Mesothelial cell of epicardium (in vitro differentiated cells): ENCODE measurements at places on chromosomes 6 and 20. TPM values are rescaled to one million over a fixed set of nuclear protein-coding genes. Genes with fewer than 3 reads are reported as not detected.

APCDD1L gene
- 0.07 to 0.16 TPM in 2 of 3 replicates, not detected in the other for total RNA-seq

CST5 gene
- not detected in 3 replicates for total RNA-seq

GLO1 gene
- 86.2 to 90.4 TPM (median 89.5 TPM) in 3 replicates for total RNA-seq

GGTLC1 gene
- total RNA-seq = not detected in 3 replicates

GRCh38 chr6:156956286-156956685 lies 179.1 kb downstream of the ARID1B start:
- peak overlapping the region; percentile 61 for H3K27ac ChIP-seq
- H3K36me3 ChIP-seq = no peaks in the 10 kb centered on the region
- no peaks in the 10 kb centered on the region for H3K27me3 ChIP-seq
- DNase-seq = no peak
- H3K4me3 ChIP-seq = no peak overlapping the region
- peaks cover 49% of the 10 kb centered on the region for H3K4me1 ChIP-seq

- H3K27me3 ChIP-seq = no peaks in the 10 kb centered on the region
- no peak for DNase-seq
- H3K4me3 ChIP-seq = no peak overlapping the region
- H3K4me1 ChIP-seq = peaks cover 32% of the 10 kb centered on the region
These were observed 14.2 kb downstream of the SLC22A23 start for GRCh38 chr6:3442431-3443220.

DNA sequence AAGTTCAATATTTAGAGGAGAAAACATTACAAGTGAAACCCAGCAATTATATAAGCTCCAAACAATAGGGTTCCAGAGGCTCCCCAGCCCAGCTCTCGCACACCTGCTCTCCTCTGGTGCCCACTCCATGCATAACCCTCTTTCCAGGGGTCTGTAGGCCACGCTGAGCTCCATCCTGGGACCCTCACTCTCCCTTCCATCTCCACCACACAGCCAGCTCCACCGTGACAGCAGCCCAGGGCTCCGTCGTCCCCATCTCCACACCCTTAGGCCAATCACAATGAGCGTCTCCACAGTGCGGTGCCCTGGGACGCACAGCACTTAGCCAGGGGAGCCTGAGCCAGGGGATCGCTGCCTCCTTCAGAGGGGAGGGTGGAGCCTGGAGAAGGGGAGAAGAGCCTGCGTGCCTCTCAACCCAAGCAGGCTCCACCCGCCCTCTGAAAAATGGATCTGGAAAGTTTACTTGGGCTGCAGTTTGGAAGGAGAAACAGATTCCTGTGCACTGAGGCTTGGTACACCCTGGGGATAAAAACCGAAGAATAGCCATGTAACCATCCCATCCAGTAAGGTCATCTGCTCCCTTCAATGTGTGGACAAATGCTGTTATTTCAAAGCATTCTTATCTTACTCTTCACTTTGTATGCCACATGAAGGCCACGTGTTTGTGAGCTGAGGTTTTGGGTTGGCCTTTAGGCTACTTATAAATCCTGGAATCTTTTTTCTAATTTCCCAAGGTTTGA lies 72.4 kb upstream of the GGTLC1 start:
- H3K4me1 ChIP-seq = no peaks in the 10 kb centered on the region
- H3K36me3 ChIP-seq = no peaks in the 10 kb centered on the region
- no peak overlapping the region for H3K4me3 ChIP-seq
- no peak overlapping the region for H3K27ac ChIP-seq
- no peaks in the 10 kb centered on the region for H3K27me3 ChIP-seq
- DNase-seq = no peak

GRCh38 chr6:131773284-131773950 lies 34.4 kb upstream of the ENPP1 start:
- H3K27ac ChIP-seq = no peak overlapping the region
- no peak for DNase-seq
- H3K4me3 ChIP-seq = no peak overlapping the region
- no peaks in the 10 kb centered on the region for H3K27me3 ChIP-seq
- H3K36me3 ChIP-seq = no peaks in the 10 kb centered on the region

DNA sequence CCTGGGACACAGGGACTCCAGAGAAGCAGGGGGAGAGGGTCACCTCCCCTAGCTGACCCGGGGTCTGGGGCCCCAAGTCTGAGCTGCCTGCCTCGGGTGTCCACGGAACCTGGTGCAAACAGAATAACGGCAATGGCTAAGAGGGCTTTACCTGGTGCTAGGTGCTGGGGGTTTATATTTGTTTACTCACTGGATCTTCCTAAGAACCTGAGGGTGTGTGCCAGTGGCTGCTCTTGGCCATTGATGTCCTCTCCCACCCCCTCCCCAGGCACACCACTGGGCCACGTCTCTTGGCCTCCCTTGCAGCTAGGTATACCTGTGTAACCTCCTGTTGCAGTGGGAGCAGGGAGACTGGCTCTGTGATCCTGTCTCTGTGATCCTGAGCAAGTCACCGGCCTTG lies 157.9 kb upstream of the MLN start:
- H3K27ac ChIP-seq = no peak overlapping the region
- peaks cover 9% of the 10 kb centered on the region for H3K27me3 ChIP-seq
- H3K4me1 ChIP-seq = no peaks in the 10 kb centered on the region
- DNase-seq = no peak
- H3K36me3 ChIP-seq = no peaks in the 10 kb centered on the region

GRCh38 chr6:39251406-39251805 lies 22.1 kb upstream of the KCNK5 start:
- peaks cover 9% of the 10 kb centered on the region for H3K27me3 ChIP-seq
- H3K4me3 ChIP-seq = no peak overlapping the region
- H3K27ac ChIP-seq = no peak overlapping the region
- DNase-seq = no peak

DNA sequence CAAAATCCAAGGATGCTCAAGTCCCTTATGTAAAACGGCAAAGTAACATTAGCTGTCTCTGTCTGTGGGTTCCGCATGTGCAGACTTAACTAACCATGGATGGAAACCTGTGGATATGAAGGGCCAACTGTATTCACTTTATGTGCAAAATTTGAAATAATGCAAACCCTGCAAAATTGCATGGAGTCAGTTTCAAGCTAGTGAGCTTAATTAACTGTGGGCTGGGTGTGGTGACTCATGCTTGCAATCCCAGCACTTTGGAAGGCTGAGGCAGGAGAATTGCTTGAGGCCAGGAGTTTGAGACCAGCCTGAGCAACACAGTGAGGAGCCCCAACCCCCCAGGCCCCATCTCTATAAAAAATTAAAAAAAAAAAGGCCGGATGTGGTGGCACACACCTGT lies 81.4 kb downstream of the ANKS1A start:
- peaks cover 2% of the 10 kb centered on the region for H3K4me1 ChIP-seq
- H3K27me3 ChIP-seq = no peaks in the 10 kb centered on the region
- H3K36me3 ChIP-seq = peaks cover 16% of the 10 kb centered on the region
- no peak for DNase-seq

GRCh38 chr6:145761584-145761983 lies 26.3 kb upstream of the EPM2A start:
- no peaks in the 10 kb centered on the region for H3K36me3 ChIP-seq
- H3K4me1 ChIP-seq = no peaks in the 10 kb centered on the region
- no peak overlapping the region for H3K27ac ChIP-seq
- DNase-seq = no peak
- H3K27me3 ChIP-seq = no peaks in the 10 kb centered on the region

DNA sequence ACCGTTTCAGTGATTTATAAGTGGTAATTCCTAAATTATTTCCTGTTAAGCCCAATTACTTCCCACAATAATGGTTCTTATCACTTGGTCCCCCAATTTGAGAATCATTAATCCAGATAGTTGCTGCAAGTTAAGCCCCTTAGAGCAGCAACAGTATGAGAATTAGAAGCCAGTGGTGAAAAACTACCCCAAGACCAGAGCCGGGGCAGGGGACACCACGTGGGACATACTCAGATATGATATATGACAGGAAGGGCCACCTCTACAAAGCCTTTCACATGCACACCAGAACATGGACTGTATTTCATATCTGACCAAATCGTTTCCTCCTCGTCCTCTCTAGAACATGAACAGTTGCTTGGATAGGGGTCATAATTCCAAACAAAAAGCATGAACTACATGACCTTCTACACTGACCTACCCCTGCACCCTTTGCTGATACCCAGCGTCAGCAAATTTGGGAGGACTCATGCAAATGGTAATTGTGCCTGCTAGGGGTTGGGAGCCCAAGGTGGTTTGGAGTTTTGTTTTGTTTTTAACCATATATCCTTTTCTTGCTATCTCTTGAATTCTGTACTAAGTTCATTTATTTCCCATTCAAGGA lies 3.9 kb downstream of the JAG1 start:
- H3K36me3 ChIP-seq = peaks cover 8% of the 10 kb centered on the region
- H3K4me3 ChIP-seq = peak overlapping the region; percentile 98
- peak overlapping the region; percentile 83 for H3K27ac ChIP-seq
- no peaks in the 10 kb centered on the region for H3K27me3 ChIP-seq
- peaks cover 65% of the 10 kb centered on the region for H3K4me1 ChIP-seq

- DNase-seq = no peak
- H3K4me3 ChIP-seq = no peak overlapping the region
- H3K27me3 ChIP-seq = peaks cover 42% of the 10 kb centered on the region
- H3K27ac ChIP-seq = no peak overlapping the region
- no peaks in the 10 kb centered on the region for H3K36me3 ChIP-seq
These were observed 83.2 kb upstream of the PAX1 start for GRCh38 chr20:21622097-21622857.
